ENCODE measurements at places on chromosomes 3 and 15.

DNA sequence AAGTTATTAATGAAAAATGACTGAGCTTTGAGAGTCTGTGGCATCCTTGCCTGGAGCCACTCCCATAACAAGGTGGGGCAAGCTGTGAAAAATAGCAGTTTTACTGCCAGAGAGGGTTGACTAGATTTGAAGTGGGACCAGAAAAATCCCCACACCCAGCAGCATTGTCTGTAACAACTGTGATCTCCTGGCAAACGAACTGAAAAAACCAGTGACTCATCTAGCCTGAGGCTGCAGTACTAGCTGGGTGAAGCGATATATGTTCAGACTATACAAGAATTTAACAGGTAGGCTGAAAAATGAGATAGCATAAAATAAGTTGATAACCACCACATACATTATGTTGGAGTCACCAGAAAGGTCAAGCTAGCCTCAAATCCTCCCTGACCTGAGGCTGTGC, 64.0 kb downstream of the DPH6 start:
- DNase-seq, result no peak

DNA sequence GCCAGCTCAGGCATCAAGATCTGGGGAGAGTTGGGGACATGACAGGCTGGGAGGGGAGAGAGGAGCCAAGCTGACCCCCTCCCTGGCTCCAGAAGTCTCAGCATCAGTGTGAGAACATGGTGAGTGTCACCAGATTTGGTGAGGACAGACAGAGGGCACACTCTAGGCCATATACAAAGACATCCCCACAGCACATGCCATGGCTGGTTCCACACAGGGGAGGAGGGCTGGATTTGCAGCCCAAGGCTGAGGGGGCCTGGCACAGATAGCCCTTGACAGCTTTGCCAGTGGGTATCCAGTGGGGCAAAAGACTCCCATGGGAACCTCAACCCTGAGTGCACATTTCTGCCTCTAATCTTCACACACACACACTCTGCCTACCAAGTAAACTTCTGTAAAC, 10.1 kb upstream of the ANKRD63 start:
- no peak for DNase-seq

DNA sequence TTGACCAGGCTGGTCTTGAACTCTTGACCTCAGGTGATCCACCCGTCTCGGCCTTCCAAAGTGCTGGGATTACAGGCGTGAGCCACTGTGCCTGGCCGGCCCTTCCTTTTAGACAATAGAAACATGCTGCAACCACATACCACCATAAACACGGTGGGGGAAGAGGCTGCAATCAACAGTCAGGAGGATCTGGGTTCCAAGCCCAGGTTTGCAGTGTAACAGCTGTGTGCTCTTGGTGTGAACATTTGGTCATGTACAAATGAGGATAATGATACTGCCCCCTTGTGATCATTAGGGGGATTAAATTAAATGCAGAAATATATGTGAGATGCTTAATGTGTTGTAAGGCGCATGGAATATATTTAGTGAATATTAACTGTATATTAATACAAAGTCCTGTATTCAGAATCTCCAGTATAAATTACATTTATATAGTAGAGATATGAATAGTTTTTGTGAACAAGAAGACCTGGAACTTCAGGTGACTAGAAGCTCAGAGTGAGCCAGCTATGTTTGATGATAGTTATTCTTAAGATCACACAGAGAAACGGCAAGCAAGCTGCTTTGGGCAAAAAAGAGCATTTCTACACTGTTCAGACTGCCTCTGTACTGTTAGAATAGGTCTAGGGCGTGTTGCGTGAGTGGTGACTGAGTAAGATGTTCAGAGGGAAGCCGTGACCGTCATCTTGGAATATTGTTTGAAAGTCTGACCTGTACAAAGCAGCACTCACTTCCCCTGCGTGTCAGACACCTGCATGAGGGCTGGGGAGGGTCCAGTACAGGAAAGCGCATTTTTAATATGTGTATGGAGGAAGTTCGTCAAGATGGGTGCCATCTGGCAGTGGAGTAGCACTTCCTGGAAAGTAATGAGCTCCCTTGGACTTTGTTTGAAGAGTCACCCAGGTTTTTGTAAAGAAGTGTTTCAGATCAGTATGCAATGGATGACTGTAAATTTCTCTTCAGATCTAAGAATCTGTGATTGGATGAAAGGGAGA, 125.8 kb downstream of the PGPEP1L start:
- no peak for DNase-seq

GRCh38 chr15:55627730-55628368, 39.7 kb upstream of the PYGO1 start:
- DNase-seq, result no peak

DNA sequence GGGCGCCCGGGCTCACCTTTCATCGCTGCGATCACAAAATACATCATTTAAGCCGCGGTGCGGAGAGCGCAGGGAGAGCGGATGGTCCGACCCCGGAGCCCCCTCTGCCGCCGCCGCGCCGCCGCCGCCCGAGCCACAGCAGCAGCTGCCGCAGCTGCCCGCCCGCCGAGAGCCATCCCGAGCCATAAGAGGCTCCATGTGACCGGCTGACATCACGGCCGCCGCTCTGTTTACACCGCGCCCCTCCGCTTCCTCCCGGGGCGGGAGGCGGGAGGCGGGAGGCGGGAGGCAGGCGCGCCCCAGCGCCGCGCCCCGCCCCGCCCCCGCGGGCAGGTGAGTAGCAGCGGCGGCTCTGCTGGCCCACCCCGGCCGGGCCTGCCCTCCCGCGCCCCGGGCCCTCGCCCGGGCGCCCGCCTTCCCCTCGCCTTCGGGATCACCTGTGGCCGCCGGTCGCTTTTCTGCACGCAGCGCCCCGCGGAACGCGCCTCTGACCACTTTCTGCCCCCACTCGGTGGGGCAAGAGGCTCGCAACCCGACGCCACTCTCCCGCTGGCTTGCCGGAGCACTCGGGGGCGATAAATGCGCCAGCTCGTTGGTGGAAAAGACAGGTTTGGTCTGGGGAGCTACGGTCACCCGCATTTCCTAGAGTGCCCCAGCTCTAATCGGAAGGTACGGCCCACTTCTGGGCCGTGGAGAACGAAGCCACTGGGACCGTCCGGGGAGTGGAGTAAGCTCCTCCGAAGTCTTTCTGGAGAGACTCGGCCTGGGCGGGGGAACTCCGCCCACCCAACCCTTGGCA, 113.6 kb upstream of the ICE2 start:
- DNase-seq, result no peak

DNA sequence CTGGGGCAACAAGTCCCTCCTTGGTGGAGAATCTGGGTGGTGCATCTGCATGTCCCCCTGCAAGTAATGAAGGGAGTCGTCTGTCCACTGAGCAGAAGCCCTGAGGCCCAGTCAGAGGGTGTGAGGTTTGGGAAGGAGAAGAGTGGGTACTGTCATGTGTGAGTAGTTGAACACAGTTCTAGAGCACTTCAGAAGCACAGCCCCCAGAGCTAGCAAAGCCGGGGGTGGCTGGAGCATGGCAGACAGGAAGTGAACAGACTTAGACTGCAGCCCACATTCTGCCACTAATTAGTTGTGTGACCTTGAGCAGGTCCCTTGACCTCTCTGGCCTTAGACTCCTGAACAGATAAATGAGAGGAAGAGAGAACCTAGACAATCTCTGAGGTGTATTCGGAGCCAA, 207.6 kb downstream of the UACA start:
- no peak for DNase-seq

DNA sequence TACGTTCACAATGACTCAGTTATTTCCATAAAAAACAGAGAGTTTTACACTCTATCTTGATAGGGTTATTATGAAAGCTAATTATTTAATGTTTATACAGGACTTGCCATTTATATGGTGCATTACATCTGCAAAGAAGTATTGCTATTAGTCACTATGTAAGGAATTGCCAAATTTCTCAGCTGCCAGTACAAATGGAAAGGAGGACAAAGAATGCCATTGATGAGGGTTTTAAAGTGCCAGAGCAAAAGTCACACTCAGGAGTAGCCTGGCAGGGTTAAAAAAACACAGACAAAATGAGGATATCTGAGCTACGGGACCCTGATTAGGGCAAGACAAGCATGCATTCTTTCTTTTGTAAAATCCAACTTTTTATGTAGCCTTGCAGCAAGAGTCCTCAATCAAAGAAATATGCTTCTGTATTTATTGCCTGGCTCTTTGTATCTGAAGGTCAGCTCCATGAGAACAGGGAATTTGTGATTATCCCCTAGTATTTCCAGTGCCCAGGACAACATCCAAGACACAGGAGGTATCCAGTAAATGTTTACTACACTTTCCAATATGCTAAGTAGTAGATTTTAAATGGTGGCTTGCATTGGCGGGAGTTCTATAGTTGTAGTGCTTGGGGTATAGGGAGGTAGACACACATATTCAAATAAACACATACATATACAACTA, 1013.6 kb downstream of the ROBO1 start:
- no peak for DNase-seq

GRCh38 chr15:80925597-80926059, 64.0 kb downstream of the MESD start:
- no peak for DNase-seq

DNA sequence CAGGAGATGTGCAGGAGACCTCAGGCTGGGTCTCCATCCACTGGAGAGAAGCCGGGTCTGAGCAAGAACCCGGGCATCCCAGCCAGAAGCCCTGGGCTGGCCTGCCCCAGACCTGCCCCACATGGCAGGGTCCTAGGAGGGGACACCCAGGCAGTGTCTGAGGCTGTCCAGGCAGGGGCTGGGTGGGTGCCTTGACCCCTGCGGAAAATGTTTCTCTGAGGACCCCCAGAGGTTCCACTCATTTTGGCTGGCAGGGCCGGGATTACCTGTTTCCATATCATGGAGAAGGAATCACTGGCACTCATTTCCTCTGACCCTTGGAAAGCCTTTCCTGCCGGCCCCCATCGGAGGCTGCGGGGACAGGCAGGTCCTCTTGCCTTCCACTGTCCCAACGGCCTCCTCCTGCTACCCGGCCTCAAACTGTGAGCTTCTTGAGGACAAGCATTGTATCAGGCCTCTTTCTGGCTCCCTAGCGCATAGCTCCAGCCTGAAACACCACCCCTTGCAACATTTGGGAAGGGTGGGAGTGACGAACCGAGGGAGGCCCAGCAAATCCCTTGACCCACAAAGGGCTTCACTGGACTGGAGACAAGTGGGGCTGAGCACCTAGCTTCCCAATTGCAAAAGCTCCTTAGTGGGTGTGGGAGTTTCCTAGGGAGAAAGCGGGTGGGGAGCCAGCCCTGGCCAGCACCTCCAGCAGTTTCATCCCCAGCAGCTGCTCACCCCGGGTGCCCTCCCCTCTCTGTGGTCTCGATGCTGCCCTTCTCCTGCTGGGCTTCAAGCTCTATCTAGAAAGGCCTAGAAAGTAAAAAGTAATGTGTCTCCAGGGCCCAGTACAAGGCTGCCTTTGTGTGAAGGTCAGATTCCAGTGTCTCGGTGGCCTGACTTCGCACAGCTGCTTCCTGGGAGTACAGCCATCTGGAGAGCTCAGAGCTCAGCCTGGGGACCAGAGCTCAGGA, 29.7 kb downstream of the ACSBG1 start:
- DNase-seq, result no peak

DNA sequence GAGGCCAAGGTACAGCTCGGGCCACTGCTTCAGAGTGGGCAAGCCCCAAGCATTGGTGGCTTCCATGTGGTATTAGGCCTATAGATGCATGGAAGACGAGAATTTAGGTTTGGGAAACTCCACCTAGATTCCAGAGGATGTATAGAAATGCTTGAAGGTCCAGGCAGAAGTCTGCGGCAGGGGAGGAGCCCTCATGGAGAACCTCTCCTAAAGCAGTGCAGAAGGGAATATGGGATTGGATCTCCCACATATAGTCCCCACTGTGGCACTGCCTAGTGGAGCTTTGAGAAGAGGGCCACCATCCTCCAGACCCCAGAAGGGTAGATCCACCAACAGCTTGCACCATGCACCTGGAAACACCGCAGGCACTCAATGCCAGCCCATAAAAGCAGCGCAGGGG, 48.1 kb upstream of the XXYLT1 start:
- DNase-seq, result no peak

DNA sequence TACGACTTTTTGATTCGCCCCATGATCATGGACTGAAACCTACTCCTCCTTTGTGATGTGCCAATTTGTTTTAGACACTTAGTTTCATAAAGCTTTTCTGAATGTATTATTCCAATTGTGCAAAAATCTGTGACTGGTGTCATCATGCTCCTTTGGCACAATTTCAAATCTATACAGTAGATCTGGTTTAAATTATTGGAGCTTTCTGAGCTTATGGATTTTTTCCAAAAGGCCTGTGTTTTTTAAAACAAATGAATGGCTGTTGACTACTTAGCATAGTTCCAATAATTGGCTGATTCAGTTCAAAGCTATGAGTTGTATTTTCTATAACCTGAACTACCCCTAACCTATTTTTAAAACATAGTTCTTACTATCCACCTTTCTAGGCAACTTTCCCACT, 282.7 kb downstream of the CNTN3 start:
- DNase-seq, result no peak

GRCh38 chr15:89999676-90000185, 1.4 kb upstream of the ZNF710 start:
- DNase-seq, result no peak

DNA sequence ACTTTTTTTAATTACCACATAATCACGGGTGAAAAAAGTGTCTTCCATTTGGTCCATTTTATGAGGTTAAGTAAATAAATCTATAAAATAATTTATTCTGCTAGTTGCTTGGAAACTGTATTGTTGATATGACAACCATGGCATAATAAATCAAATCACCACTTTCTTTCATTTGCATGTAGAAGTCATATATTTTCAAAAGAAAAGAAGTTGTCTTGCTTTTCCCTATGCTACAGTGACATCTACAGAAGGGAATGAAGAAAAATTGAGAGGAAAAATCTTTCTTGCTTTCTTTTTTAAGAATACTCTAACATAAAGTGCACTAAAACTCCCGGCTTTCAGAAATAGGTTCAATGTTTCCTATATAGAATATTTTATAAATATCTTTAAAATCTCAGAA, 228.5 kb downstream of the ZBBX start:
- DNase-seq, result no peak

GRCh38 chr15:93566762-93567161, 477.8 kb upstream of the RGMA start:
- no peak for DNase-seq

DNA sequence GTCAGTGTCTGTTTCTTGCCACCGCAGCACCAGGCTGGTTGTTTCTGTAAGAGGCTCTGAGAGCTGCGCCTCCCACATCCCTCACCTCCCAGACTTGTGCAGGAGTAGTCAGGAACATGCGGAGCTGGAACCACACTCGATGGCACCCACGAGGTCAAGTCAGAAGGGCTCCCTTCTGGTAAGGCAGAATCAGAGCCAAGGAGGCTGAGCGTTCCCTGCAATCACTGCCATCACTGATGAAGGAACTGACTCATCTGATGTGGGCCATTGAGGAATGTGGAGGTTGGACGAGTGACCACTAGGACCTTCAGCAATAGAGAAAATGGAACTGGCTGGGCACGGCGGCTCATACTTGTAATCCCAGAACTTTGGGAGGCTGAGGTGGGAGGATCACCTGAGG, 35.7 kb upstream of the BLM start:
- no peak for DNase-seq

- DNase-seq, result no peak
These were observed 12.4 kb upstream of the RAB11A start for GRCh38 chr15:65856821-65857455.

Data from D721Med (cell line).